NCI-H460 (cell line): ENCODE measurements at places on chromosomes 7 and 10. TPM values are rescaled to one million over a fixed set of nuclear protein-coding genes. Genes with fewer than 3 reads are reported as not detected.

DNA sequence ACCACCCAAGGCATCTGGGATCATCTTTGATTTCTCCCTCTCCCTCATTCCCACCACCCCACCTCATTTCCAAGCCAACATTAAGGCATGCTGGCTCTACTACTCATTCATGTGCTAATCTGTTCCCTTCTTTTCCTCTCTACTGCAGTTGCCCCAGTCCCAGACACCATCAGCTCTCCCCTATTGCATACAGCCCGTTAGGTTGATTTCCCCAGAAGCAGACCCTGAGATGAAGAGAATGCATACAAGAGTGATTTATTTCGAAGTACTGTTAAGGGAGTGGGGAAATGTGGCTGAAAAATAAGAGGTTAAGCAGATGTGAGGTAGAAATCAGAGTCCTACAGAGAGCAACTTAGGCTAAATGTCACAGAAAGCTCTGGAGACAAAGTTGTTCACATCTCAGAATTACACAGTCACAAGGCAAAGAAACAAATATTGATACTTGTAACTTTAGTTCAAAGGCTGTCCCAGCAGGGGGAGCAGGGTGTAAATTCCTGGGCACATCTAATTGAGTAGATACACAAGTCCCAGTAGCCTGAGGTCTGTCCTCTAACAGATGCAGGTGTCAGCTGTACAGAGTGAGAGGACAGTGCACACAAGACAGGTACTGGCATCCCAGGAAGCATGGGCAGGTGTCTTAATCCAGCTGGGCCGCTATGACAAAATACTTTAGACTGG lies 20.9 kb downstream of the AKR1D1 start:
- DNase-seq: peak; percentile 14

DNA sequence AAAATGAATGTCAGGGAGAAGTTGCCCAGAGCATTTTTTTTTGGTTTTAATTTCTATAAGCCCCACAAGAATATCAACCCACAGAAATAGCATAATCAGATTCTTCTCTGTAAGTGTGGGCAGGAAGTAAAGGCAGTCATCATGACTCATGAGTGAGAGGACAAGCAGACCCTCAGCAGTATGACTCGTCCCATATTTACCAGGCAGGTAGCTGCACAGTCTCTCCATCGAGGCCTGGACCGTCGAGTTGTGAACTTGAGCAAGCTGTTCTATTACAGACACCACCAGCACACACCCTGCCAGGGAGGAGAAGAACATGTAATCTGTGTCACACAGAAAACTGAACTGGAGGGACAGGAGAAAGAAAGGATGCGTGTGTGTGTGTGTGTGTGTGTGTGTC lies 37.8 kb downstream of the AOAH start:
- no peak for DNase-seq

Gene LSM8
- 144 and 167 TPM in 2 replicates for total RNA-seq

DNA sequence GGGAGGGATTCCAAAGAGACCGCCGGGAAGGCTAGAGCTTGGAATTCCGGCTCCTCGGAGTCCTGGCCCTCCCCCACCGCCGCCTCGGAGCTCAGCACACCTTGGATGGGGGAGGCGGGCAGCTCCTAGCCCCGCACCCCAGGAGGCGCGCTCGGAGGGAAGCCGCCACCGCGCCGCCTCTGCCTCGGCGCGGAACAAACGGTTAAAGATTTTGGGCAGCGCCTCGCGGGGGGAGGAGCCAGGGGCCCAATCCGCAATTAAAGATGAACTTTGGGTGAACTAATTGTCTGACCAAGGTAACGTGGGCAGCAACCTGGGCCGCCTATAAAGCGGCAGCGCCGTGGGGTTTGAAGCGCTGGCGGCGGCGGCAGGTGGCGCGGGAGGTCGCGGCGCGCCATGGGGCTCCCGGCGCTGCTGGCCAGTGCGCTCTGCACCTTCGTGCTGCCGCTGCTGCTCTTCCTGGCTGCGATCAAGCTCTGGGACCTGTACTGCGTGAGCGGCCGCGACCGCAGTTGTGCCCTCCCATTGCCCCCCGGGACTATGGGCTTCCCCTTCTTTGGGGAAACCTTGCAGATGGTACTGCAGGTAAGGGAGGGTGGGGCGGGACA lies at the start of gene CYP26A1:
TSS of gene CYP26A1 (plus strand) at position 355 of the 608 bp plus-strand sequence. CDS start at position 397, 42 bp downstream.
- DNase-seq: no peak

- DNase-seq: no peak
Observed at GRCh38 chr7:11607686-11608085, 224.3 kb downstream of the THSD7A start.
